ENCODE measurements at places on chromosomes 3 and 15.
A peak's percentile ranks its signal among the peaks of the same experiment; 100 is the strongest.

- no peak for DNase-seq
Measured at GRCh38 chr15:38148471-38148870, 104.2 kb upstream of the SPRED1 start.

DNA sequence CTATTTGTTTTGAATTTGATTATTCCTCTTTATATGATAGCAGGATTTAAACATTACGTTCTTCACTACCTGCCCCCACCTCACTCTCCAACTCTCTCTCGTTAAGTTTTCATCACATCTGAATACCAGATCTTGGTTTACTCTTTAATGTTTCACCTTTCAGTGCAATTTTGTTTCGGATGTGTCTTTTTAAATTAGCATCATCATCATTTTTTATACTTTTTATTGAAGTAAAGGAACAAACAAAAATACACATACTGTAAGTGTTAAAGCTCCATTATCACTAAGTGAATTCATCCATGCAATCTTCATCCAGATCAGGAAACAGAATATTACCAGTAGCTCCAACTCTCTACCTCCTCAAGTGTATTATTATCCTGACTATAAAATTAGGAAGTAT, 310.6 kb downstream of the C3orf38 start:
- no peak for DNase-seq

DNA sequence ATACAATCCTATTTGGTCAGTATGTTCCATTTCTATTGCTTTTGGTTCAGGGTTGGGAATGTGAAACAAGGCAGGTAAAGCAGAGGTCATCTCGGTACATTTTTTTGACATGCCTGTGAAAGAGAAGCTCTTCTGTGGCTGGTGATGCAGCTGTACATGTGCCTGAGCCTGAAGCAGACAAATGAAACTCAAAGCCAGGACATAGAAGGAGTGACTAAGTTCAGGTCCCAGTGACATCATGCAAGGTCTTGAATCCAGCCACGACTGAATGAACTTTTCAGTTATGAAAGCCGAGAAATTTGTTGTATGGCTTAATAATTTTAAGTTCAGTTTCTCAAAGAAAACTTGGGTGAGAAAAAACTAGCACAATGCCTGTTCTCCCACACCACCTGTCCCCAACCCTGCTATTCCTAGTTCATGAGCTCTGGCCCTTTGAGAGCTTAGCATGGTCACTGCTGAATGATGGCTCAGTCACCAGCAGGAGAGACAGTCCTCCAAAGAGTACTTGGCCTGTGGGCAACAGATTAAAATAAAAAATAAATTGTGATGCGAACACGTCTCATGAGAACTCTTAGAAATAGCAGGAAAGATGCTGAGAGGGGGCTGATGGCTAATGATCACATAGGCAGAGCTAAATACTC, 600.2 kb upstream of the GRM7 start:
- no peak for DNase-seq

- DNase-seq, result no peak
Measured at GRCh38 chr3:119276680-119277079, 17.5 kb upstream of the ARHGAP31 start.

- DNase-seq, result no peak
Measured at GRCh38 chr3:128933213-128933921, 53.9 kb downstream of the ACAD9 start.

DNA sequence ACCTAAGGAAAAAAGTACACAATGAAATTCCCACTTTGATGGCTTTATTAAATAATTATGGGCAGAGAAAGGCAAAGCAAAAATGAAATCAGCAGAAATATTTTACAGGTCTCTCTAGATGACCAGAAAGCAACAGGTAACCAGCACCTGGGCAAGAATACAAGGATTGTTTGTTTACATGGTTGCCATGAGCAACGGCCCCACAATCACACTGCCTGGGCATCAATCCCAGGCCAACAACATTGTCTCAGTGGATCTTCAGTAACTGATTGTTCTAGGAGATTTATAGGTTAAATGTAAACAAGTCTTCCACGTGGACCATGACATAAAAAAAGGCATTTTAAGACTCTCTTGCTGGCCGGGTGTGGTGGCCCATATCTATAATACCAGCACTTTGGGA, 82.6 kb downstream of the PDZRN3 start:
- no peak for DNase-seq

GRCh38 chr3:140292170-140292569, 357.2 kb downstream of the CLSTN2 start:
- DNase-seq, result no peak

GRCh38 chr3:166435469-166436057, 598.3 kb upstream of the BCHE start:
- no peak for DNase-seq

DNA sequence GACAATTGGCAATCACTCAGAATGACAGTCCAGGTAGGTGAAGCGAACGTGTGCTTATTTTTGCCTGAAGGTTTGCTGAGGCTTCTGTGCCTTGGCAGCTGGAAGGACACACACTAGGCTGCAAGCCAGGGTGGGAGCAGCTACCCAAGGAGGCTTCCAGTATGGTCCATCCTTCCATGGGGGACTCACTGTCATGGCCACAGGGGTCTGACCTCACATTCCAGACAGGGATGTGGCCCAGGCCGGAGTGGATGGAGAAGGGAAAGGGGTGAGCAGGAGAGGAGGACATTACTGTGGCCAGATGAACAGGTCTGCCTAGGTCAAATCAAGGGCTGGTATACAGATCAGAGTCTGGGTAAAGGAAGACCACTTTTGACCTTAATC, 247.7 kb downstream of the ADAMTS17 start:
- no peak for DNase-seq

DNA sequence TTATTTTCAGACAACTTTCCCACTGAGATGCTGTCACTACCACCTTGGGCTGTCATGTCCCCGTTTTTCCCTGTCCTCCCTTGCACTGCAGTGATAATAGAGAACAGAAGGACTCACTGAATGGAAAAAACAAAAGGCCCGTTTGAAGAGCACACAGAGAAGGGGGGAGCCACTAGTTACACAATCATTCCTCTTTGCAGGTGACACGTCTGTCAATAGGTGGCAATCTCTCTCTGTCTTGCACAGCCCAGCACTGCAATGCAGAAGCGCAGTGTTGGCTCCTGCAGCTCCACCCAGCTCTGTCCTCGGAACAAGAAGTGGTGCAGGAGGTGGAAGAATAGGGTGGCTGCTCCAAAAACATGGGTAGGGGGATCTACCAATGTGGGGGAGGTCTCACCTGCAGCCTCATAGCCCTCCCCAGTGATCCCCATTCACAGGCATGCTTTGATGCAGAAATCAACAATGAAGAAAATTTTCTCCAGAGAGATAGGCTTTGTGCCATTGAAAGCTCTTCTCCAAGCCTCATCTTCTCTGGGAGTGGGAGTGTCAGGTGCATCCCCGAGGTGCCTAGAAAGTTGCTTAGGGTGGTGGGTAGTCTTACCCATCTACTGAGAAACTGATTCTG, 31.8 kb downstream of the FSTL1 start:
- DNase-seq, result peak; percentile 57

- DNase-seq, result no peak
Measured at GRCh38 chr3:39103324-39103693, 4.1 kb downstream of the GORASP1 start.

GRCh38 chr3:184635126-184635525, 73.5 kb downstream of the EPHB3 start:
- DNase-seq, result no peak

- no peak for DNase-seq
Measured at GRCh38 chr3:133987136-133987535, 42.6 kb downstream of the SLCO2A1 start.

DNA sequence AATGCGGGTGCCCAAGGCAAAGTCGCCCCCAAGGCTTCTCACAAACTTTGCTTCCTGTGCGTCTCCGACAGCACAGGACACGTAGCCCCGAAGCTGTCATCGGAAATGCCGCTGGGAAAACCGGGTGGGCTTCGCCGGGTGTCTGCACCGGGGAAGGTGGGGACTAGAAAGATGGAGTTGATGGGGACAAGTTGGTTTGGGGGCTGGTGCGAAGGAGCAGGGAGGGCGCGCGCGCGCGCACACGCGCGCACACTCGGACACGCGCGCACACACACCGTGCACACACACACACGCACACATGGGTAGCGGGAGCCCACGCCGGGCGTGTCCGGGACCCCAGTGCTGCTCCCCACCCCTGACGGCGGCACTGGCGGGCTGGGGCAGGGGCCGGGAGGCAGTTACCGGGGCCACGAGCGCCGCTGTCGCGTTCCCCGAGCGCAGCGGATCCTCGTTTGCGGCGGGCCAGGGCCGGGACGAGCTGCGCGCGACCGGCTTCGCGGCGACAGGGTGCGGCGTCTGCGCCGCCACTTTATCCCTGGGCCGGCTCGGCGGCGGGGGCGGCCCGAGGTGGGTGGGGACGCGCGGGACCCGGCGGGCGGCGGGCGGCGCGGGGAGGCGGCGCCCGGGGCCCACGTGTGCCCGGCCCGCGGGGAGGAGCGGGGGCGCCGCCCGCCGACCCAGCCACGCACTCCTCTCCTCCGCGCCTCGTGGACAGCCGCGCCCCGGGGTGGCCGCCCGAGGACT, 539 bp upstream of the MGLL start:
- DNase-seq, result no peak

- no peak for DNase-seq
Measured at GRCh38 chr15:82833362-82833682, 23.9 kb downstream of the WHAMM start.

DNA sequence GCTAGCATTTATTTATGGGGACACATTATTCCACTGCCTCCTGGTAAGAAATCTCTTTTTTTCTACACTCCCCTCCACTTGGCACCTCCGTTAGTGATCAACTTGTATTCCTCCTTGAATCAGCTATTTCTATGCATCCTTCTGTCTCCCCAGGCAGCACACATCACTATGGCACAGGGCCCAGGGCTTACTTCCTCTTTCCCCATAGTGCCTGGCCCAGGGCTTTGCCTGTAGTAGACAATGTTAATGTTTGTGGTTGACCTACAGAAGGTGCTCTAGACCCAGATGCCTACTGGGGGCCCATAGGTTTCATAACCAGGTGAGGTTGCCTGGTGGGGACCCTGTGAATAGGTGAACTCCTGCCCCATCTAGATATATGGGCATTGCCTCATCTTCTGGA, 44.9 kb downstream of the EPHB1 start:
- DNase-seq, result no peak

- DNase-seq, result peak; percentile 93
Measured at GRCh38 chr3:196757876-196758739, 18.5 kb downstream of the PAK2 start.

- DNase-seq, result no peak
Measured at GRCh38 chr3:131962982-131963381, 71.8 kb downstream of the CPNE4 start.

- DNase-seq, result no peak
Measured at GRCh38 chr3:74858086-74858485, 243.6 kb upstream of the CNTN3 start.

DNA sequence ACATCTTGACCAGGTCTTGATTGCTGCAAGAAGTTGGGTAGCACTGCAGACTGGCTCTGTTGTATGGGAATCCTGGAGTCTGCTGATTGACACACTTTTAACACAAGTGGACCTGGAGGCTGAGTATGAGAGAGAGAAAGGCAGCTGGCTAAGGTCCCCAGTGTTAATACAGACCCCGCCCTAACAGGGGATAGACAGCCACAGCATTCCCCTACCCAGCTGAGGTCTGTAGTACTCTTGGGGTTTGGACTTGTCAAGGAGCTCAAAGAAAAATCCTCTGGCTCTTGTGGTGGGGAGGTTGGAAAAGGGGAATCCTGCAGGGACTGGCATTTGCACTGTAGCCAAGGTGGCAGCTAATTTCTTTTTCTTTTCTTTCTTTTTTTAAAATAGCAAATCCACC, 192.7 kb downstream of the ZNF621 start:
- no peak for DNase-seq

GRCh38 chr3:58524326-58524888, 12.6 kb downstream of the ACOX2 start:
- DNase-seq, result no peak

DNA sequence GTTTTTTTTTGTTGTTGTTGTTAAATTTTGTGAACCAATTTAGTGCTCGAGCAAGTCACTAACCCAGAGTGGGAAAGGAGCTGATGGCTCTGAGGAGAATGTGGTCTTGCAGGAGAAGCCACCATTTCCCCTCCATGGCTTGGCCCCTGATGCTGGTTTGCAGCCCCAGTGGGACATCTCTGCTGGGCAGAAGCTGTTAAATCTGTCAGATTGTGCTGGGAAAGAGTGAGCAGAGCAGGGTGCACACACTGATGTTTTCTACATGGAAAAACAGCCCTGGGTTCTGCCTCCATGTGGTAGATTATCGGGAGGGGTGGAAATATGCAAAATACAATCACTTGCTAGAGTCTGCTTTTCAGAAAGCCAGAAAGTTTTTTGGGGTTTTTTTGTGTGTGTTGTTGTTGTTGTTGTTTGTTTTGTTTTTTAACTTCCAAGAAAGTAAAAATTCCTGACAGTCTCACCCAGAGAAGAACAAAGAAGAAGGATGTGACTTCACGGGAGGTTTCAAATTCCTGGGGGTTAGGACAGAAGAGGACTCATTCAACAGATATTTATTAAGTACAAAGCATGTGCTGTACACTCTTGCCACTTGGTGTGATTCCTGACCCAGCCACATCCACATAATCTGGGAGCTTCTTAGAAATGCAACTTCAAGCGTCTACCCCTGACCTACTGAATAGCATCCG, 133.7 kb downstream of the FOXB1 start:
- peak; percentile 55 for DNase-seq

- DNase-seq, result no peak
Measured at GRCh38 chr15:98493966-98494511, 154.3 kb upstream of the IGF1R start.

GRCh38 chr3:71421475-71421819, 162.1 kb downstream of the FOXP1 start:
- no peak for DNase-seq

GRCh38 chr3:150324788-150325187, 83.3 kb upstream of the TSC22D2 start:
- no peak for DNase-seq

DNA sequence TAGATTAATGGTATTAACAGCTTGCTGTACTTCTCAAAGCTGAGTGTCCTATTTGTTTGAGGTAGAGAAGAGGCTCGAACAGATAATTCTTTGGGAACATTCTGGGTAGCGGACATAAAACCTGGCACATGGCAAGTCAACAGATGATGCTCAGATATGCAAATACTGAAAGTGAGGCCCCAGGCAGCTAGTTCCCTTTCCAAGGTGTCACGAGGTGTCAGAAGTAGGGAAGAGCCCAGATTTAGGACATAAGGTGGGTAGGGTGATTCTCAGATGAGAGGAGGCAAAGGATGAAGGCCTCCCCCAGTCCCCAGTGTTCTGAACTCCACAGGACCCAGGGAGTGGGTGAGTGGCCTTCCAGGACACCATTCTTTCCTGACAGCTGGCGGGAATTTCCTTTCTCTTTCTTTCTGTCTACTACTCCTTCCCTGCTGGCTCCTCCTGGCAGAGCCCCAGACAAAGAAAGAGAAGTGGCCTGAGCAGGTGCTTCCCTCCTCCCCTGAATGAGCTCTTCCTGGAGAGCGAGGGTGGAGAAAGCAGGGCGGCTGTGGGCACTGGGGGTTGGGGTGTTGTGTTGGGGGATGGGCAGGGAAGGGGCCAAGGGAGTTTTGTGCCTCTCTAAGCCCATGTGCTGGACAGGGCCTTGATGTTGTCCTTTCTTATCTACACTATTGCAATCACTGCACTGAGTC, 87.5 kb downstream of the CORO2B start:
- no peak for DNase-seq

- DNase-seq, result peak; percentile 32
Measured at GRCh38 chr15:75058127-75058905, 34.9 kb downstream of the PPCDC start.
